ENCODE measurements at places on chromosomes 4 and X. TPM values are rescaled to one million over a fixed set of nuclear protein-coding genes. Genes with fewer than 3 reads are reported as not detected.

ANOS1 gene
- 0.55 TPM for total RNA-seq

CD99L2 gene
- total RNA-seq: 51.3 TPM

GAGE12H gene
- not detected for total RNA-seq

MCTS1 gene
- total RNA-seq: 9.0 TPM

ZCCHC18 gene
- not detected for total RNA-seq

ADAM29 gene
- not detected for total RNA-seq

GRCh38 chr4:39655876-39656275, 17.2 kb upstream of the SMIM14 start:
- H3K4me1 ChIP-seq: no peaks in the 10 kb centered on the region
- DNase-seq: peak; percentile 42
- no peak overlapping the region for H3K27ac ChIP-seq
- H3K27me3 ChIP-seq: no peaks in the 10 kb centered on the region

DNA sequence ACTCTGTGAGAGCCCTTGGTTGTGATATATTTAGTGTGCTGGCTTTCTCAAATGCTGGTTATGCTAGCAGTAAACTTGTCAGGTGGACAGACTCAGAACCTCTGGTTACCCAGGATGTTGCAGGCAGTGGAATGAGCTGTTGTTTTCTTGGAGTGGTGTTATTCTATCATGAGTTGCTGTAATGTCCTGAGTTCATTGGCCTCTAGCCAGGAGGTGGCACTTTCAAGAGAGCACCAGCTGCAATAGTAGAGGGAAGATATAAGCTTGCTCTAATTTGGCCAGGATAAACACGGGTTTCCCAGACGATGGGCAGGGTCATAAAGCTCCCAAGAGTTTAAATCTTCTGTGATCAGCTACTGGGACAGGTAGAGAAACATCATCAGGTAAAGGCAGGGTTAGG, 95.0 kb upstream of the UBQLN2 start:
- H3K36me3 ChIP-seq: no peaks in the 10 kb centered on the region
- no peak overlapping the region for H3K27ac ChIP-seq
- no peaks in the 10 kb centered on the region for H3K27me3 ChIP-seq
- no peak overlapping the region for H3K4me3 ChIP-seq
- no peaks in the 10 kb centered on the region for H3K4me1 ChIP-seq
- DNase-seq: no peak

- H3K4me1 ChIP-seq: no peaks in the 10 kb centered on the region
- no peak overlapping the region for H3K27ac ChIP-seq
- H3K36me3 ChIP-seq: no peaks in the 10 kb centered on the region
- DNase-seq: no peak
Measured at GRCh38 chr4:109195646-109196045, 106.8 kb downstream of the COL25A1 start.

GRCh38 chr4:26194764-26195163, 126.0 kb upstream of the RBPJ start:
- no peaks in the 10 kb centered on the region for H3K4me1 ChIP-seq
- no peaks in the 10 kb centered on the region for H3K36me3 ChIP-seq
- DNase-seq: no peak
- no peak overlapping the region for H3K27ac ChIP-seq
- no peaks in the 10 kb centered on the region for H3K27me3 ChIP-seq

GRCh38 chrX:16971694-16972093, 25.2 kb downstream of the REPS2 start:
- no peaks in the 10 kb centered on the region for H3K36me3 ChIP-seq
- H3K27ac ChIP-seq: no peak overlapping the region
- no peak overlapping the region for H3K4me3 ChIP-seq
- H3K27me3 ChIP-seq: no peaks in the 10 kb centered on the region

- H3K4me1 ChIP-seq: no peaks in the 10 kb centered on the region
- H3K27me3 ChIP-seq: no peaks in the 10 kb centered on the region
- no peak overlapping the region for H3K27ac ChIP-seq
- H3K36me3 ChIP-seq: no peaks in the 10 kb centered on the region
Measured at GRCh38 chrX:71632923-71633657, 14.8 kb upstream of the CXCR3 start.

- H3K27me3 ChIP-seq: no peaks in the 10 kb centered on the region
- no peaks in the 10 kb centered on the region for H3K36me3 ChIP-seq
- DNase-seq: no peak
Measured at GRCh38 chrX:42028109-42028508, 104.8 kb upstream of the CASK start.

- H3K36me3 ChIP-seq: no peaks in the 10 kb centered on the region
- no peak overlapping the region for H3K4me3 ChIP-seq
- H3K27me3 ChIP-seq: no peaks in the 10 kb centered on the region
- H3K27ac ChIP-seq: no peak overlapping the region
- no peaks in the 10 kb centered on the region for H3K4me1 ChIP-seq
Measured at GRCh38 chr4:48058617-48059530, 42.3 kb downstream of the NIPAL1 start.

DNA sequence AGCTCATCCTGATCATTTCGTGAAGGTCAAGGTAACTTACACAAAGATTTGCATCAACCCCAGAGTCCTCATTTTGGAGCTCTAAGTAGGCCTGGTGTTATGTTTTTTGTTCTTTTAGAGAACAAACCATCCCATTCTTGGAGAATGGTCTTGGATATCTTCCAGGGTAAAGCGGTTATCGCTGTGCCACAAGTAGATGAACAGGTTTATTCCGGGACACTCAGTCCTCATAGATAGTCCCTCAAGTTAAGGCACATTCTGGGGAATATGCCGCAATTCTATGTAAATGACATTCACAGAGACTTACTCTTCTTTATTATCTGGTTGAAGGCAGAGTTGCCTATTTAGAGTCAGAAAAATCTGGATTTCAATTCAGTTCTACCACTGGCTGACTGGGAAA, 95.0 kb upstream of the FTHL17 start:
- no peaks in the 10 kb centered on the region for H3K4me1 ChIP-seq
- no peak overlapping the region for H3K4me3 ChIP-seq
- DNase-seq: no peak
- H3K27ac ChIP-seq: no peak overlapping the region
- H3K36me3 ChIP-seq: no peaks in the 10 kb centered on the region
- no peaks in the 10 kb centered on the region for H3K27me3 ChIP-seq

- H3K27ac ChIP-seq: no peak overlapping the region
- no peak overlapping the region for H3K4me3 ChIP-seq
- DNase-seq: no peak
- H3K4me1 ChIP-seq: no peaks in the 10 kb centered on the region
- no peaks in the 10 kb centered on the region for H3K27me3 ChIP-seq
- H3K36me3 ChIP-seq: no peaks in the 10 kb centered on the region
Measured at GRCh38 chrX:1779626-1780025, 164.8 kb downstream of the ASMT start.

DNA sequence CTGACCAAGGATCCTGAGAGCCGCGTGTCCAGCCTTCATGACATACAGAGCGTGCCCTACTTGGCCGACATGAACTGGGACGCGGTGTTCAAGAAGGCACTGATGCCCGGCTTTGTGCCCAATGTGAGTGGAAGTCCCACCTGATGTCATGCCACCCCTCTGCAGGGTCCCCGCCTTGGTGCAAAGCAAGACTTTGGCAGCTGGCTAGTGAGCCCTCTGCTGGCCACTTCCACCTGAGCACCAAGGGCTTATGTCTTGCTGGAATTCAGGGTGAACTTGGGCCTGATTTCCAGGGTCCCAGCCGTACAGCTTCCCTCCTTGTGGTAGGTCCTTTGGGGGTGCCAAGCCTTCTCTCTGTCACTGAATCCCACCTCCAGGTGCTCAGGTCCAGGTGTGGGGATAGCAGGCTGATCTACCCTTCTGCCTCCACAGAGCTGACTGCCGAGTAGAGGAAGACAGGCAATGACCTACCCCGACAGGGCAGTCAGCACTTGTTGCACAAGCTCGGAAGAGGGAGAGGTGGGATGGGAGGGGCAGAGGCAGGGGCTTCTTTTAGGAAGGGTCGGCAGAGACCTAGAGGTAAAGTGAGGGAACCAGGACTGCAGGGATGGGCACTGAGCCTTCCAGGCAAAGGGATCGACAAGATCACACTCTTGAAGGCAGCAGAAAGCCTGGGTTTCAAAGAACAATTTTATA, 248.1 kb downstream of the EVC2 start:
- no peak for DNase-seq
- no peaks in the 10 kb centered on the region for H3K27me3 ChIP-seq
- no peak overlapping the region for H3K4me3 ChIP-seq
- H3K4me1 ChIP-seq: no peaks in the 10 kb centered on the region
- H3K36me3 ChIP-seq: no peaks in the 10 kb centered on the region

DNA sequence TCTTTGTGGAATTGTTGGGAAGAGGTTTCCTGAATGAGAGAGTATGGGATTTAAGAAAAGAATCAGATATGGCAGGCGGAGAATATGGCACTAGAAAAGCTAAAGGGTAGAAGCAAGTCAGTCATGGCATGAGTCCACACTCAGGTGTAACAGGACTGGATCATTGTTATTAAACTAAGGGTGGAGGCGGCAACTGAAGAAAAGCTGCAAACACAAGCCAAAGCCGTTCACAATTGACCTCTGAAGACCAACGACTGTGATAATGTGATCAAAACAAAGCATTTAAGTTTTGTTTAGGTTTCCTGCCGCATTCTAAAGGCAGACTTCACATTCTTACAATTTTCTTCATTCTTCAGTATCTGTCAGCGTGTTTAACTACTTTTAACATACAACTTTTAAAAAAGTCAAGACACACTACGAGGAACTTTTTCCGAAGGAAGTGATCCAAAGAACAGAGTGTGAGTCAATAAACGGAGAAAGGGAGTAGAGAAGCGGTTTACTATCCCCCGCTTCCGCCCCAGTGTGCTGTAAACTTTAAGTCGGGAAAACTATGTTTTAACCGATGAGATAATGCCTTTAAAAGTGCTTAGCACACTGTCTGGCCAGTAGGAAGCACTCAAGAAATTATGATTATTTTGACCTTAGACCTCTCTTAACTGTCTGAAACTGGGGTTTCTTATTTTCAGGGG, 909 bp upstream of the SLAIN2 start:
- no peaks in the 10 kb centered on the region for H3K27me3 ChIP-seq
- H3K4me3 ChIP-seq: peak overlapping the region; percentile 49
- H3K4me1 ChIP-seq: no peaks in the 10 kb centered on the region
- H3K36me3 ChIP-seq: no peaks in the 10 kb centered on the region
- peak overlapping the region; percentile 97 for H3K27ac ChIP-seq

DNA sequence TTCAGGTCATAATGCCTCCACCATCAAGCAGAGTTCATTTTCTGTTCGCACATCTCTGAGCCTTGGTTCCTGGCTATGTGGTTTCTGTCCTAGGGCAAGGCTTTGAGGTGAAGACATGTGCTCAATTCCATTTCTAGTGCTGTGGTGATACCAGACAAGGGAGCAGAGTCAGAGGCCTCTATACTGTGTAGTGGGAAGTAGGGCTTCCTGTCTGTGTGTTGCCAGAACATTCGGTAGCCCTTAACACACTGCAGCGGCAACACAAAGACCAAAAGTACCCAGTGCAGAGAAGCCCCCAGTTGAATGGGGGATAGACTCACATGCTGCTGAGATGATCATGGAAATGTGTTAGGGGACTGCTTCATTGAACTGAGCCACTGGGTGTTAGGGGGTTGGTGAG, 56.4 kb downstream of the STARD8 start:
- no peaks in the 10 kb centered on the region for H3K4me1 ChIP-seq
- H3K4me3 ChIP-seq: no peak overlapping the region
- no peaks in the 10 kb centered on the region for H3K36me3 ChIP-seq
- DNase-seq: no peak

GRCh38 chr4:64144994-64145393, 264.3 kb downstream of the TECRL start:
- no peak overlapping the region for H3K27ac ChIP-seq
- H3K4me3 ChIP-seq: no peak overlapping the region
- H3K4me1 ChIP-seq: no peaks in the 10 kb centered on the region
